ENCODE measurements at places on chromosomes 4 and X.
A peak's percentile ranks its signal among the peaks of the same experiment; 100 is the strongest.

DNA sequence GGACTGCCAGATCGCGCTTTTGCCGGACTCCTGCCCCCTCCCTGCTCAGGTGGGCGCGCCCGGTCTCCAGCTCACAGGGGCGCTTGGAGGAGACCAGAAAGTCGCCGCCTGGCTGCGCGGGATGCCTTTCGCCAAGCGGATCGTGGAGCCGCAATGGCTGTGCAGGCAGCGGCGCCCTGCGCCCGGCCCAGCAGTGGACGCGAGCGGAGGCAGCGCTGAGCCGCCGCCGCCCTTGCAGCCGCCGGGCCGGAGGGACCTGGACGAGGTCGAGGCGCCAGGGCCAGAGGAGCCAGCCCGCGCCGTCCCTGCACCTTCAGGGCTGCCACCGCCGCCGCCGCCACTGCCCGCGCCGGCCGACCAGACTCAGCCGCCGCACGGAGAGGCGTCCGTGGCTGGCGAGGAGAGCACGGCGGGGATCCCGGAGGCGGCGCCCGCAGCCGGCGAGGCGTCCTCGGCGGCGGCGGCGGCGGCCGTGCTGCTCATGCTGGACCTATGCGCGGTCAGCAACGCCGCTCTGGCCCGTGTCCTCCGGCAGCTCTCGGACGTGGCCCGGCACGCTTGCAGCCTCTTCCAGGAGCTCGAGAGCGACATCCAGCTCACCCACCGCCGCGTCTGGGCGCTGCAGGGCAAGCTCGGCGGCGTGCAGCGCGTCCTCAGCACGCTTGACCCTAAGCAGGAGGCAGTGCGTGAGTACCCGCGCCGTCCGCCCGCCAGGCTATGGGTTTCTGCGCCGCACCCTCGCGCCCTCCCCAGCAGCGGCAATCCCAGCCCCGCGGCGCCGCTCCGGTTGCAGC, 834 bp downstream of the NHS start:
- peak; percentile 27 for DNase-seq

- no peak for DNase-seq
These were observed 115.0 kb downstream of the ADAM29 start for GRCh38 chr4:175033162-175033561.

- no peak for DNase-seq
These were observed 161.5 kb upstream of the SFRP2 start for GRCh38 chr4:153950100-153950979.

DNA sequence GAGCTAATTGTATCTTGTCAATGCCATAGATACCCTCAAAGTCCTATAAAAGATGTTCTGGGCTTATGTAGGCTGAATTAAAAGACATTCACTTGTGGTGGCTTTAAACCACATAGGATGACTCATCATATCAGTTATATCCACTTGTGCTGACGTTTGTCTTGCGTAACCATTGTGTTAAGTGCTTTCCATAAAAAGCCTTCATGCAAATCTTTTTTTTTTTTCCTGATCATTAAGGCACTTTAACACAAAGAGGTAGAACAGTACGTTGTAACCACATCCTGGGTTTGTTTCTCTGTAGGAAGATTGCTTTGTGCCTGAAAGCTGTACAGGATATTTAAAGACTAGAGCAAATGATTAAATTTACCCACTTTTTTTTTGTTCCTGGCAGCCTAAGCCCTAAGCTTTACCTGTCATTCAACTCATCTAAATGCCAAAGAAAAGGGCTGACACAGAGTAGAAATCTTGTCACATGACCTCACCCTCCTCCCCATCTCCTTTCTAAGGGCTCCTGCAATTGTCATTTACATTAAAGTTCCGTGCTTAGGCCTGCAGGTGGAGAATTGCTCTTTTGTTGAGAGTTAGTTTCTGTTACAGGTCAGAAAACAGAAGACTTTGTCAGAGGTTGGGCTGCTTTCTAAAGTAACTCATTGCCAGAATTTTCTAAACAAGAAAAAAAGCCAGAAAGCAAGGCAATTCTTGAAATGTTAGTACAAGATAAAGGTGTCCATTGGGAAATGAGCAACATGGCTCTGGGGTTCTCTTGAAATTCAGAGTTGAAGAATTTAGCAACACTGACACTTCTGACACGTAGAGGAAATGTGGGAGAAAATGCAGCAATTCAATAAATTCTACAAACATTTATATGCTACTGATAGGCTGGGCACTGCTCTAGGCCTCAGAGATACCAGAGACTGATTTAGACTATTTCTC, 555.6 kb downstream of the PPARGC1A start:
- DNase-seq: peak; percentile 75

DNA sequence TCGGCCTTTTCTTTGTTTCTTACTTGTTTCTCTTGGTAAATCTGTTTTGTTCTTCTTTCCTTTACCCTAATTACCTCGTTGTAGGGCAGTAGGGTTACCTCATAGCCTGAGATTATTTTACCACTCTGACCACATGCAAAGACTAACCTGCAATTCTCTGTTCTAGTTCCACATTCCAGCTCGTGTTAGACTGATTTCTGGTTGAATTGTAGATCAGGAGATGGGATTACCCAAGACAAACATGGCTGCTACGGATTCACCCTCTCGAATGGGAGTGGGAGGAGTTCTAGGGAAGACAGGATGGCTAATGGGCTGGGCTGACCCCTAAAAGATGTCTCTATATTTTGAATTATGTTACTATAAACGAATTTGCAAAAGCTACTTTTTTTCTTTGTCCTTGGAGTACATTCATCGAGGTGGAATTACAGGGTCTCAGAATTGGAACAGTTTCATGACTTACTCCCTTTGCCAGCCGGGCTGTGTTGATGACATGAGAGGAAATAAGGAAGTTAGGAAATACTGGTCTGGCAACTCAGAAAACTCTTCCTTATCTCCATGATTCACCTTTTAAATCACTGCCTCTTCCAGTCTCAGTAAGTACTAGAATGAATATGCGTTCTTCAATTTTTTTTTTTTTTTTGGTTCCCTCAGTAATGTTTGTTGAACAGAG, 36.7 kb upstream of the FBXW7 start:
- DNase-seq: peak; percentile 87

DNA sequence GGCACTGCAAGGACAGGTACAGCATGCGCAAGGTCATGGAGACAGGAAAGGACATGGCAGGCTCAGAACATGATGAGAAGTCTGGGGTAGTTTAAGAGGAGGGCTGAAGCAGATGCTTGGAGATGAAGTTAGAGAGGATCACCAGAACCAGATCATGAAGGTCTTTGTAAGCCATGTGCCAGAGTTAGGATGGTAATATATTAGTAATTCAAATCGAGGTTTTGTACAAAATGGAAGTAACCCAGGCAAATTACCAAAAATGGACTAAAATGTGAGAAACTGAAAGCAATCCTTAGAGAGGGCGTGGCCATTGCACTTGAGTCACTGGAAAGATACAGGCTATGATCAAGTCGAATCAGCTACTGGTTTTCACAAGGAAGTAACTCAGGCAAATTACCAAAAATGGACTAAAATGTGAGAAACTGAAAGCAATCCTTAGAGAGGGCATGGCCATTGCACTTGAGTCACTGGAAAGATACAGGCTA, 13.5 kb downstream of the RXFP1 start:
- peak; percentile 66 for DNase-seq

DNA sequence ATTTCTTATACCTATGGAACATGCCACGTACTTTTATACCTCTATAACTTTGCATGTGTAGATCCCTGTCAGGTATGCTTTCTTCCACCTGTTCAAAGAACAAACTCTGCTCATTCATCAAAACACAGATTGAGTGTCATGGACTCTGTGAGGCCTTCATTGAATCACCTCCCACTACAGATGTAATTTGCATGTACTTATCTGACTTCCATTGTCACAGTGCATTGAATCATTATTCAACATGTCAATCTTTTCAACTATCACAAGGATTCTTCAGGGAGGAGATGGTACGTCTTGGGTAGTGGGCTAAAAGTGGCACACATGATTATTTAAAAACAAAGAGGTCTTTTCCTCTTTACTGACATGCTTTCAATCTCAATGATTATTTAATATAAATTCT, 24.1 kb downstream of the SPOCK3 start:
- no peak for DNase-seq

GRCh38 chr4:145153181-145153903, 27.0 kb downstream of the OTUD4 start:
- peak; percentile 14 for DNase-seq

DNA sequence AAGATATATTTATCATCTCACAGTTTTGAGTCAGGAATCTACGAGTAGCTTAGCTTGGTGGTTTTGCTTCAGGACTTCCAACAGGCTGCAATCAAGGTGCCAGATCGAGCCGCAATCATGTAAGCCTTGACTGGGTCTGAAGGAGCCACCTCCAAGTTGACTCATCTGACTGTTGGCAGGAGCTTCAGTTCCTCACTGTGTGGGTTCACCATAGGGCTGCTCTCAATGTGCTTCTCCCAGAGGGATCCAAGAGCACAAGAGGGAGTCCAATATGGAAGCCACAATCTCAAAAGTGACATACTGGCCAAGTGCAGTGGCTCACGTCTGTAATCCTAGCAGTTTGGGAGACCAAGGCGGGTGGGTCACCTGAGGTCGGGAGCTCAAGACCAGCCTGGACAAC, 26.5 kb downstream of the DCHS2 start:
- peak; percentile 1 for DNase-seq

DNA sequence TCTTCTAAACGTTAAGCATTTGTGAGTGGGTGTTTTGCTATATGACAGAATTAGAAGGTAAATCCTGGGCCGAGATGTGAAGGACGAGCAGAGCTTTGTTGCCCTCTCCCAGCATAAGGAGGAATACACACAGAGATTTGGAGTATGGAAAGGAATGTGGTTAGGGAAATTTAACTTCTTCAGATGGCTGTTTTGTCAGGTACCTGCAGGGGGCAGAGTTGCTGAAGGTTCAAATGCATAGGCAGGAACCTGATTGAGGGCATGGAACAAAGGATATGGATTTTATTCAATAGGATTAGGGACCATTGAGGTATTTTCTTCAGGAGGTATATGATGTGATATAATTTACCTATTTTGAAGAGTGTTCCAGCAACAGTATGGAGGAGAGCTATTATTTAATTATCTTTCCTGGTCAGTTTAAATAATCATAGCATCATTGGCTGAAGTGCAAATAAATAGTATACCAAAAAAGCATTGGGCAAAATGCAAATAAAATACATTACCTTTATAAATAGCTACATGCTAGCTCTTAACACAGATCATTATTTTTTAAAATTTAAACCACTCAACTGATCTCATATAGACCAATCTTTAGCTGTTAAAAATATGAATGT, 143.6 kb downstream of the SLIT2 start:
- DNase-seq: peak; percentile 53

DNA sequence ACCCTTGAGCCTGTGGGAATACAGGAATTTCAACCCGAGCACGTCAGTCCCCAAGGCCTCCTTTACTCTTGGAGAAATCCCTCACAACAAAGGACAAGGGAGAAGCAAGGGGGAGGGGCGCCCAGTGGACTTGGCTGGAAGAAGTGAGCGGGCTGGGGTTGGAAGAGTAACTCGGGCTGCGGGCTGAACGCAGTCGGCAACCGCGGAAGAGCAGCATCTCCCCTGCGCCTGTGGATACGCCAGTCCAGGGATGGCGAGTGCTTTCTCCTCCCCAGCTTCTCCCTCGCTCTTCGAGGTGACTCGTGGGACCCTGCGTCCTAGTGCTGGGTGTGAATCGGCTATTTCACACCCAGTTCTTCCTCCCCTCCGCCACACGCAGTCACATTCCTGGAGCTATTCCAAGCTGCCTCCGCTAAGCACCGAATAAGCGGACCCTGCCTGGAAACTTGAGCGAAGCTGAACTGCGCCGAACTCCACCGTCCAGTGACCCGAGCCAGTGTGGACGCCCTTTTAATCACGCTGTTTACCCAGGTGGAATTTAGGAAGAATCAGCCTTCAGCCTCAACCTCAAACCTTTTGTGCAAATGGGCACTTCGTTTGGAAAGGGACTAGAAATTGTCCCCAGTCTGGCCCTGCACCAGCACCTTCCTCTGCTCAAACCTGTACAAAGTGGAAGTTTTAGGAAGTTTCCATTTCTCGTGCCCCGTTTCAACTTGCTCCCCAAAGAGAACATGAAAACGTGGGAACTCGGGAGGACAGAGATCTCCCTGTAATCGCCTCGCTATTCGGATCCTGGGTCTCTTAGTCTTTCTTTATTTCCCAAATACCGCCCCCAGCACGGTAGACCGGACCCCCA, 64.3 kb upstream of the WDR17 start:
- peak; percentile 11 for DNase-seq
